Diencephalon (tissue), 1 donor: ENCODE measurements at places on chromosomes 7 and 10. TPM values are rescaled to one million over a fixed set of nuclear protein-coding genes. Genes with fewer than 3 reads are reported as not detected.

Gene CLCN1
- total RNA-seq = not detected

Gene CALCR
- total RNA-seq = 5.1 TPM

Gene TEX47
- total RNA-seq = not detected

Gene DYNC1I1
- 51.2 TPM for total RNA-seq

Gene CRYGN
- not detected for total RNA-seq

Gene GCK
- 13.8 TPM for total RNA-seq

Gene OR9A2
- 0.69 TPM for total RNA-seq

Gene ING3
- 43.6 TPM for total RNA-seq

Gene AKR1D1
- not detected for total RNA-seq

Gene DKK1
- total RNA-seq = 5.3 TPM

Gene ALDH18A1
- 39.9 TPM for total RNA-seq

Gene SRRM3
- total RNA-seq = 15.2 TPM

Gene COX19
- total RNA-seq = 21.7 TPM

Gene RSPH10B
- 4.2 TPM for total RNA-seq

Gene LDB3
- total RNA-seq = not detected

Gene ADK
- total RNA-seq = 54.7 TPM

Gene GSTO2
- total RNA-seq = 6.7 TPM

Gene MORN4
- total RNA-seq = 45.2 TPM

Gene FLNC
- 20.1 TPM for total RNA-seq

Gene DRGX
- 0.23 TPM for total RNA-seq

Gene KCNH2
- total RNA-seq = 17.8 TPM

Gene FKBP6
- total RNA-seq = not detected

Gene IFIT2
- total RNA-seq = 11.1 TPM

Gene MKRN1
- 101 TPM for total RNA-seq

Gene LRRD1
- 0.92 TPM for total RNA-seq

Gene MCM10
- 5.3 TPM for total RNA-seq

Gene THAP5
- total RNA-seq = 60.2 TPM

Gene LAMB1
- total RNA-seq = 41.3 TPM

Gene NPFFR1
- total RNA-seq = 5.1 TPM

Gene GPRIN2
- 31.8 TPM for total RNA-seq

Gene ZYX
- total RNA-seq = 13.1 TPM

Gene GHRHR
- 2.8 TPM for total RNA-seq

Gene CFAP46
- total RNA-seq = 9.2 TPM

Gene LEP
- not detected for total RNA-seq

Gene CC2D2B
- total RNA-seq = 3.5 TPM

Gene GATA3
- total RNA-seq = 0.69 TPM

Gene FBXL13
- total RNA-seq = 18.5 TPM

Gene KLF14
- 0.23 TPM for total RNA-seq

Gene GIMAP2
- 6.7 TPM for total RNA-seq

Gene CPA4
- total RNA-seq = 1.4 TPM

Gene CAV2
- total RNA-seq = 12.2 TPM

Gene GDF2
- total RNA-seq = 0.23 TPM

Gene CHRM2
- 23.3 TPM for total RNA-seq

Gene TET1
- 33.7 TPM for total RNA-seq

Gene ITIH5
- 18.9 TPM for total RNA-seq

Gene COL1A2
- total RNA-seq = 116 TPM

Gene NKX2-3
- not detected for total RNA-seq

Gene FAM25G
- not detected for total RNA-seq

Gene TMEM225B
- 0.23 TPM for total RNA-seq

Gene CALHM3
- total RNA-seq = not detected

Gene DNTT
- not detected for total RNA-seq
